Hypothalamus (tissue), 51 donors: ENCODE measurements at places on chromosomes 5 and 9.

- no peak for DNase-seq
Measured at GRCh38 chr9:15018096-15018637, 107.9 kb upstream of the FREM1 start.

GRCh38 chr5:138148811-138149210 lies 9.6 kb upstream of the NME5 start:
- no peak for DNase-seq

GRCh38 chr5:163269624-163270023 lies 167.8 kb upstream of the CCNG1 start:
- no peak for DNase-seq

- no peak for DNase-seq
Measured at GRCh38 chr5:41347569-41347968, 134.2 kb upstream of the C6 start.

- DNase-seq, result no peak
Measured at GRCh38 chr5:17114233-17114632, 103.2 kb upstream of the BASP1 start.

GRCh38 chr5:59021837-59022514 lies 439.1 kb downstream of the RAB3C start:
- no peak for DNase-seq

DNA sequence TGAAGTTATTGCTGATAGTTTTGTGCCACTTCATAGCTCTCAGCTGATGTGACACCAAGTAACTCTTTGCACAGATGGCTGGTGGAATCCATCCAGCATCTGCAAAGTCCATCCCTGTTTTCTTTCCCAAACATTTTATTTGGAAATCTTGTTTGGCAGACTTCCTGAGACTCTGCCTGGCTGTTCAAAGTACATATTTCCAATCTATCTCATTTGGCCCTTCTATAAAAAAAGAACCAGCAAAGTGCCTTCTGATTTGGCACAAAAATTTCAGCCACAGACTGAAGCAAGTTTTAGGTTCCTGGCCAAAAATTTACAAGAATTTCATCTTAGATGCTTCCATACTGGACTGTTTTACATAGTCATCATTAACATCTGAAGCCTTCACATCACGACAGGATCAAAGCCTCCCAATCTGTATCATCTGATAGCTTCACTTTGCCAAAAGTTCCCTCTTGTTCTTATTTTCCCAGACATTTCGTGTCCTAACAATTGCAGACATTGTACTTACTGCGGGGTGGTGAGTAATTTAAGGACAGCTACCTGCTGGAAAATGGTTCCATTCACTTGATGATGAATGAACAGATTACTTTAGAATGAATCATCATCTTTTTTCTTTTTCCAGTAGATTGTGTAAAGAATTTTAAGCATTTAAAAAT lies 377.3 kb downstream of the KIAA0825 start:
- DNase-seq, result no peak

DNA sequence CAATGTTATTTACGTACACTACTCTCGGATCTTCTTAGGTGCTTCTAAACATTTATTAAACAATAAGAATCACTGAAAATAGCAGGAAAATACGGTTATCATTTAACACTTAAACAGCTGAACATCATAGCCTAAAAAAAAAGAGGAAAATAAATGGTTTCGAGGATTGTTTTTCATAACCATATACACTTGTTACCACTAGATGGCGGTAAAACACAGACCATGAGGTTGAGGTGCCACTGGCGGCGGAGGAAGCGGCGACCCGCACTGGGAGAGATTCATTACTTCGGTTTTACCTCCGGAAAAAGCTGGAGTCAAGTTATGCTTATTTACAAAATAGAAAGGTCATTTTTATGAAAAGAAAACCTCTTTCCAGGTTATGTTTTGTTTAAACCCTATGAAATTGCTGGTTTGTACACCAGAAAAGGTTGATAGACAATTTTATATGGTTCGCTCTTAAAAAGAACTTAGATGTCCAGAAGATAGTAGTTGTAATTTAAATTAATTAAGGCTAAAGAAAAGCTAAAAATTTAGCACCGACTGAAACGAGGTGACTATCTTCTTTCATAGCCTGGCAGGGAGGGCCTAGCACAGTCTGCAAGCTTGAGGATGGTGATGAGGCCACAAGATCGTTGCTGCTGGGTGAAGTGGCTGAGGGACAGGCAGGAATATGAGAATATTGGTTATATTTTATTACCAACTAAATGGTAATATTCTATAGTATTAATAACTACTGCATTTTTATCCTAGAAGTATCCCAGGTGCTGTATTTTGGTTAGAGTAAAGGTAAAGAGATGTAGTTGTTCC lies 605.7 kb downstream of the RAB3C start:
- peak; percentile 42 for DNase-seq

GRCh38 chr9:29976981-29977380 lies 2403.7 kb upstream of the C9orf72 start:
- DNase-seq, result no peak

GRCh38 chr9:15357050-15357653 lies 50.1 kb upstream of the TTC39B start:
- no peak for DNase-seq

GRCh38 chr5:36198281-36198680 lies 43.4 kb downstream of the NADK2 start:
- DNase-seq, result no peak

DNA sequence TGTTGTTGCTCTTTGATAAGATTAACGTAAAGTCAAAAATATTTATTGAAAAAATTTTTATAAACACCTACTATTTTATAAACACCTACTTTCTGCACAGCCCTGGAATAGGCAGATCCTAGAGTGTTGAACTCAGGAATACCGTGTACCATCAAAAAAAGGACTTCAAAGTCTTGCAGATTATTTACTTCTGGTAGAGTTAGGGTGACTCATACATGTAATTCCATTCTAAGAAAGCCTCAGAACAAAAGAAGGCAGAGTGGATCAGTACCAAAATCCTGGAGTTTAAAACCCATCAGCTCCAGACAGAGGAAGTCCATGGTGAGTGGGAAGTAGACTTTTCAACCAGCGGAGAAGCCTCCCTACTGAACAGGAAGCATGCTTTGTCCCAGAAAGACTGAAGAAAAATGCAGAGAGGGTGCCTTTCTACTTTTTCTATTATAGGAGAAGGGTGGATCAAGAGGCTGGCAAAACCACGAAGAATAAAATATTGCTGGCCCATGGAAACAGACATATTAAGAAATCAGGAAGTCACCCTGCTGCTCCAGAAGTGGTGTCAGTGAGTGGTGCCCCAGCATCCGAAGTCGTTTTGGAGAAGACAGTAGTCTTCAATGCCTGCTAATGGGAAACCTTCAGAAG lies 45.1 kb upstream of the DAB2 start:
- DNase-seq, result no peak

GRCh38 chr5:82413302-82414040 lies 135.3 kb upstream of the RPS23 start:
- DNase-seq, result no peak

DNA sequence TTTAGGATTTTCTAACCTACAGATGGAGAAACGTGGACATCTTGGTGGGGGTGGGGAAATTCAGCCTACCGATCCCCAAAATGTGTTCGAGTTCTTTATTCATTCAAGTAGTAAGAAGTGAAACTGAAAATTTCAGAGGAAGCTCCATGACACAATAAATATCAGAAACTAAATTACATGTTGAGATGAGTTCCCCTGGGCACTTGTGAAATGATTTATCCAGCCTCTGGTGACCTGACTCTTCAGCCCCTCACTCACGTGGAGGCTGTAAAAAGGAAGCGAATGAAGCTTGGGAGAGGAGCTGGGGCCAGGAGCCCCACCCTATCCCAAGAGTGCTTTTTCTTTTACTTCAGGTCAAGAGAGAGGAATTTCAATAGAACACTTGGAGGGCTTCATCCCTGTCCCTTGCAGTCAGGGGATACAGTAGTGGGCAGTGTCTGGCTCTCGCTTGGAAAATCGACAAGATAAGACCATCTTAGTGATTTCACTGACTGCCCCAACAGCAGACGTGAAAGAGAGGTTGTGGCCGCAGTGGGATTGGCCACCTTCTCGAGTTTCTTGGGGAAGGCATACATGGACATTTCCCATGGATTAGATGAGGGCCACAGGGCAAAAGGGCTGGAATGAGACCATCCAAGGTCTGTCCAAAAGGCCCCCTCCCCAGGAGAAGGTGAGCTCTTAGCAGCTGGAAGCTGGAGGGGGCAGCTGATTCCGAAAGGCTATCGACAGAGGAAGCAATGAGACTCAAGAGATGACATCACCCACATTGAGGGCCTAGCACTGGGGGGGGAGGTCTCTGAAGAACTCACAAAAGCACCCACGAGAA lies 76.8 kb upstream of the SH3PXD2B start:
- no peak for DNase-seq

DNA sequence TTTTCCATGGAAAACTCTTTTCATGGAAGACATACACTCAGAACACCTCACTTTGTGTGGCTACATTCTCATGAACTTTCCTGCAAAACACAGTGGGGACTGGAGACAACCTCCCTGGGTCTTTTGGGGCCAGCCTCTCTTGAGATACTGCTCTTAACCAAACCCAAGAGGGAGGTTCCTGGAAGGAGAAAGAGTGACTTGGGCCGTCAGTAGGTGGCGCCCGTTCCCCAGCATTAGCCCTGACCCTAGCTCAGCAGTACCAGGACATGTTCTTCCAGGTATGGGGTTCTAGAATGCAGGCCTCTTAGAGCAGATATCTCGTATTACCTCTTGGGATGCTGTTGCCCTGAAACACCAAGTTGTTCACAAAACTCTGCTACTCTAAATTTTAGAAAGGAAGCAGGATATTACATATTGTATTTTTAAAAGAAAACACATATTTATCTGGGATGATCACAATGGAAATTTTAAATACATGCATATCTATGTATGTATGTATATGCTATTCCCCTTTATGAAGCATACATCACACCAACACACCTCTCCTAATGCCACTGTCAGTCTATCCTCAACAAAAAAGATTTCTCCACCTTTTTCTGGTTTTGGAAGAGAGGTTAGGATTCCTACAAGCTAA lies 15.8 kb upstream of the GLIS3 start:
- peak; percentile 56 for DNase-seq

DNA sequence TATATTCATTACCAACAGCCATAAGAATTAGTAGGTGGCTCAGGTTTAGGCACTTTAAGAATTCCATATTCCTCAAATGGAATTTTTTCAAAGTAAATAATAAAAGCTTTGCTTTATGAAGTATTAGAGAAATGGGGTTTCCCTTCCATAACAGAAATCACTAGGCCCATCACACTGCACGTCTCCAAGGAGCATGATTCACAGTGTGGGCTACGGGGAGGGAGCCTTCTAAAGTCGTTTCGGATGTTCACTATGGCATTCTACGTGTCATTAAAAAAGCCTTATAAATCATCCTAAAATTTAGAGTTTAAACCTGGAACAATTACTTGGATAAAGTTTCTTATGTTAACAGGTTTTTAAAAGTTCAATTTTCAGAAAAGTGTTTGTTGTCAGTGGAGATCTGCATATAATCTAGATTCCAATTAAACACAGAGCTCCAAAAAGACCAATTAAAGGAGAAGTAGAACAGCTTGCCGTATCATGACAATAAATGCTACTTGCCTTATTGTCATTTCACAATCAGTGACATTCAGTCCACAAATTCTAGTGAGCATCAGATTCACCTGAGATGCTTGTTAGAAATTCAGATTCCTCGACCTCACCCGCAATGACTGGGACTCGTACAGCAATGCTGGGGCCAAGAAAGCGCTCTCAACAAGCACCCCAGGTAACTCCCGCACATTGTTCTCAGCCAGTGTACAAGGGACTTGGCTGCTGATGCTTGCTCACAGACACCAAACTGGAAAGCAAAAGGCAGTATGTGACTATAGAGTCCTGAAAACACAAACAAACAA lies 115.7 kb downstream of the NFIB start:
- DNase-seq, result no peak

DNA sequence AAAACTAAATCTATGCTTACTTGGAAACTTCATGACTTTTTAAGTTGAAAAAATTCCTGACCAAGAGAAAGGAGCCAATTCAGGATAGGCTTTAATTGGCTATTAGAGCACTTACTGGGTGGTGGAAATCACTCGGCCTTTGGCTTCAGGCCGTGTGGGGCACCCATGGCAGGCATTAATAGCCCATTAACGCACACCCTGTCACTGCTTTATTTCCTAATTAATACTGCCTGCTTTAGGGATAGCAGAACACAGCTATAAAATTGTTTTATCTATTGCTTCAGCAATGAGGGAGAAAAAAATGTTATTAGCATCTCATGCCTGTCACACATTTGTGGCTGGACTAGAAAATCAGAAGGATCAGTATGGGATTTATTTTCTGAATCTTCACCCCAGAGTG lies 58.1 kb downstream of the PSAT1 start:
- DNase-seq, result no peak

DNA sequence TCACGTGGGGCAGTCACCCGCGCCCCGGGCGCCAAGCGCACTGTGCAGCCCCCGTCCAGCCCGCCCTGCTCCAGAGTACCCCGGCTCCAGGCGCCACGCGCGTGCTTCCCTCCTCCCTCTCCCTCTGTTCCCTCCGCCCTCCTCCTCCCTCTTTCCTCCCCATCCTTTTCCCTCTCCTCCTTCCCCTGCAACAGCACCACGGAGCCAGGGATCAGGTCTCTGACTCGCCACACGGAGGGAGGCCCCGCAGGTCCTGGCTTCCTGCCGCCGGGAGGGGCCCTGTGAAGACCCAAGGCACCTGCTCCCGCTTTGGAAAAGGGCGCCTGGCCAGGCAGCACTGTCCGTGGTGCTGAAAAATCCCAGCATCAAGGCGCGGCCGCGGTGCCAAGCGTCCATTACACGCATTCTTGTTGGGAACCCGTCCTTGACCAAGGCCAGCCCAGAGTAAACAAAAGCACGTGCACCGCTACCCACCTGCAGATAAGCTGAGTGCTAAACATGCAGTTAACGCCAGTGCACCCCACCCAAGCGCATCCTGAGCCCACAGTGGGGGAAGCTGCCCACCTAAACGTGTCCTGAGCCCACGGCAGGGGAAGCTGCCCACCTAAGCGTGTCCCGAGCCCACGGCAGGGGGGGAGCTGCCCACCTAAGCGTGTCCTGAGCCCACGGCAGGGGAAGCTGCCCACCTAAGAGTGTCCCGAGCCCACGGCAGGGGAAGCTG lies 21.7 kb downstream of the SLC6A18 start:
- no peak for DNase-seq

- DNase-seq, result no peak
Measured at GRCh38 chr9:20191228-20191840, 402.5 kb upstream of the SLC24A2 start.

DNA sequence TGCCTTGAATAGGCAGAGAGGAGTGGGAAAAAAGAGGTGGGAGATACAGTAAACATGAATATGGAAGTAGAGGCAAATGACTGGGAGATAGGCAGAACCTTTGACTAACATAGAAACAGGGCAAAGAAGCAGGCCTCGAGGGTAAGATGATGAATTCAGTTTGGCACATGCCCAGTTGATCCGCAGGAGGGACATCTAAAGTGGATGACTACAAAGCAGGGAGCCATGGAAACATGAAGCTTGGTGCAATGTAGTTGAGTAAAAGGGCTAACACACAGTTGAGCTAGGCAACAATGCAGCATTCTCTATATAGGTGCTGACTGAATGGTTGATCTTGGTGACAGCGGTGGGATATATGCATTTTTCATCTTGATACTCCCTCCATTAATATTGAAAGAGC lies 253.8 kb downstream of the DMRT2 start:
- no peak for DNase-seq
